ENCODE measurements at places on chromosomes 16 and 17. TPM values are rescaled to one million over a fixed set of nuclear protein-coding genes. Genes with fewer than 3 reads are reported as not detected.

TP53TG3 gene
- total RNA-seq = not detected

SDR42E1 gene
- 1.9 TPM for total RNA-seq

JPT2 gene
- 24.9 TPM for total RNA-seq

AMZ2 gene
- total RNA-seq = 77.7 TPM

C16orf96 gene
- 0.12 TPM for total RNA-seq

OSGIN1 gene
- total RNA-seq = 2.8 TPM

GSDMA gene
- not detected for total RNA-seq

SEZ6L2 gene
- 1.1 TPM for total RNA-seq

PPY gene
- total RNA-seq = not detected

ABCC3 gene
- total RNA-seq = 24.8 TPM

CIITA gene
- 4.9 TPM for total RNA-seq

CDR2 gene
- total RNA-seq = 56.8 TPM

SKAP1 gene
- total RNA-seq = not detected

KRT20 gene
- total RNA-seq = not detected

TMC7 gene
- 0.81 TPM for total RNA-seq

HOXB1 gene
- total RNA-seq = not detected

TAF15 gene
- total RNA-seq = 44.0 TPM

VMO1 gene
- not detected for total RNA-seq

CLEC10A gene
- total RNA-seq = not detected

SLC5A11 gene
- total RNA-seq = 0.12 TPM

CCL1 gene
- total RNA-seq = not detected

ALOX12 gene
- total RNA-seq = not detected

ARL16 gene
- total RNA-seq = 35.6 TPM

MT1G gene
- total RNA-seq = not detected

TMEM88 gene
- 0.24 TPM for total RNA-seq

ZPBP2 gene
- total RNA-seq = not detected

PRAC1 gene
- total RNA-seq = not detected

BTBD17 gene
- total RNA-seq = not detected

CACNA1H gene
- total RNA-seq = under 0.01 TPM

MT1H gene
- total RNA-seq = not detected

KRTAP3-1 gene
- total RNA-seq = not detected

SEPTIN1 gene
- total RNA-seq = 0.32 TPM

PPP1R27 gene
- not detected for total RNA-seq

HOXB3 gene
- total RNA-seq = 13.0 TPM

DNAAF8 gene
- 1.6 TPM for total RNA-seq

RAB11FIP4 gene
- total RNA-seq = 0.49 TPM

SMIM5 gene
- 0.24 TPM for total RNA-seq

EXOC3L1 gene
- not detected for total RNA-seq

CACNG3 gene
- not detected for total RNA-seq

RRAD gene
- total RNA-seq = 23.2 TPM

TBC1D28 gene
- total RNA-seq = not detected

CA7 gene
- not detected for total RNA-seq

ADAD2 gene
- not detected for total RNA-seq

TP53TG3B gene
- not detected for total RNA-seq

HOXB2 gene
- 11.2 TPM for total RNA-seq

TEKT5 gene
- not detected for total RNA-seq

NPEPPS gene
- 66.3 TPM for total RNA-seq

TNFSF13 gene
- total RNA-seq = 1.5 TPM

PLXDC1 gene
- total RNA-seq = 15.2 TPM

C17orf107 gene
- 5.8 TPM for total RNA-seq

CPHXL2 gene
- total RNA-seq = not detected

SEZ6 gene
- total RNA-seq = not detected

PLEKHH3 gene
- 24.5 TPM for total RNA-seq

P3H4 gene
- total RNA-seq = 53.8 TPM

TANGO6 gene
- total RNA-seq = 33.3 TPM

SPNS1 gene
- total RNA-seq = 30.8 TPM

CCL7 gene
- total RNA-seq = not detected

SALL1 gene
- total RNA-seq = 0.81 TPM

CSH2 gene
- total RNA-seq = not detected

KRTAP3-3 gene
- not detected for total RNA-seq
